ENCODE measurements at places on chromosomes 4 and X. TPM values are rescaled to one million over a fixed set of nuclear protein-coding genes. Genes with fewer than 3 reads are reported as not detected.

The DGKK gene
- polyA plus RNA-seq: not detected

The SLC38A5 gene
- 16.9 TPM for polyA plus RNA-seq

The FAM184B gene
- polyA plus RNA-seq: not detected

The IGSF1 gene
- polyA plus RNA-seq: not detected

The SSX2B gene
- not detected for polyA plus RNA-seq

The RTL9 gene
- polyA plus RNA-seq: not detected

The TENM3 gene
- polyA plus RNA-seq: not detected

The GRIA2 gene
- polyA plus RNA-seq: not detected

The ETDA gene
- not detected for polyA plus RNA-seq

The HHIP gene
- not detected for polyA plus RNA-seq

The NONO gene
- 171 TPM for polyA plus RNA-seq

The SLC34A2 gene
- not detected for polyA plus RNA-seq

The SMIM20 gene
- polyA plus RNA-seq: 80.5 TPM

The NUDT10 gene
- 0.27 TPM for polyA plus RNA-seq

The MID2 gene
- polyA plus RNA-seq: 2.3 TPM

The CLDN34 gene
- polyA plus RNA-seq: not detected

The HMGN5 gene
- polyA plus RNA-seq: 1.9 TPM

The CT45A2 gene
- not detected for polyA plus RNA-seq

The SPACA5 gene
- not detected for polyA plus RNA-seq

The FREM3 gene
- 0.14 TPM for polyA plus RNA-seq

The PNMA3 gene
- 0.09 TPM for polyA plus RNA-seq

The FHIP1A gene
- polyA plus RNA-seq: not detected

The GPR173 gene
- not detected for polyA plus RNA-seq

The PDE5A gene
- polyA plus RNA-seq: 1.3 TPM

The DCAF8L2 gene
- polyA plus RNA-seq: not detected

The MAGED4B gene
- polyA plus RNA-seq: 7.3 TPM

The SULT1B1 gene
- polyA plus RNA-seq: 3.9 TPM

The AMTN gene
- not detected for polyA plus RNA-seq
